Calu3 (cell line): ENCODE measurements at places on chromosomes 4 and X.

- no peak for DNase-seq
These were observed 31.1 kb downstream of the RAB28 start for GRCh38 chr4:13452927-13453579.

DNA sequence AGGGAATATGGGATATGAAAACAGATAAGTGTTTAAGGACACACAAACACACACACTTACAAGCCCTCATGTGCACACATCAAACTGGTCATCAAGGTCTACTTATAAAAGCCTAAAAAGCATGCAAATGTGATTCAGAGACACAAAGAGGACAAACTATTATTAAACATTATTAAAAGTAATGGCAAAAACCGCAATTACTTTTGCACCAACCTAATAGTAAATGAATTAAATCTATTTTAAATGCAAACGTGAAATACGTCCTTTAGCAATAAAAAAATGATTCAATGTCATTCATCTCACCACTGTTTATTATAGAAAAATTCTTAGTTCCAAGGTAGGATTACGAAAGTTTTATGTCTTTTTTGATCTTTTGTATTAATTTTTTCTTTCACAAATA is 91.1 kb upstream of the ARMCX2 start:
- DNase-seq, result no peak

- DNase-seq, result no peak
These were observed 912.1 kb upstream of the GRIA3 start for GRCh38 chrX:122272011-122272410.

- DNase-seq, result no peak
These were observed 2.4 kb downstream of the PCDH7 start for GRCh38 chr4:30722359-30723200.

- DNase-seq, result no peak
These were observed 61.1 kb upstream of the DCTD start for GRCh38 chr4:182978152-182978827.

GRCh38 chr4:73036123-73036522 is 33.4 kb downstream of the COX18 start:
- DNase-seq, result no peak

DNA sequence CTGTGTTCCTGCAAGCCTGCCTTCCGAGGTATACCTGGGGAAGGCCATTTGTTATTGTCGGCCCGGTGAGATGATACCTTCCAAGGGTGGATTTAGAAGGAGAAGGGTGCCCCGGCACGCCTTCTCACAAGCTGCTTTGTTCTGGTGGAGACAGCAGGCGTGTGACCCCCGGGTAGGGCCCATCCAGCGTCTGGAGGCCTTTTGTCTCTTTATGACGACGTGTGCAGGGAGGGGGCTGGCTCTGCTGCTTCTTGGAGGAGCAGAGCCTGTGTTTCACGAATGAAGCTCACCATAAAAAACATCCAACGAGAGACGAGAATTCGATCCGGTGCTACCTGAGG is 45.3 kb downstream of the SHOX start:
- DNase-seq, result no peak

- DNase-seq, result no peak
These were observed 38.6 kb upstream of the MSMO1 start for GRCh38 chr4:165288639-165289422.

GRCh38 chrX:48498374-48498809 is 10.4 kb upstream of the PORCN start:
- peak; percentile 33 for DNase-seq

DNA sequence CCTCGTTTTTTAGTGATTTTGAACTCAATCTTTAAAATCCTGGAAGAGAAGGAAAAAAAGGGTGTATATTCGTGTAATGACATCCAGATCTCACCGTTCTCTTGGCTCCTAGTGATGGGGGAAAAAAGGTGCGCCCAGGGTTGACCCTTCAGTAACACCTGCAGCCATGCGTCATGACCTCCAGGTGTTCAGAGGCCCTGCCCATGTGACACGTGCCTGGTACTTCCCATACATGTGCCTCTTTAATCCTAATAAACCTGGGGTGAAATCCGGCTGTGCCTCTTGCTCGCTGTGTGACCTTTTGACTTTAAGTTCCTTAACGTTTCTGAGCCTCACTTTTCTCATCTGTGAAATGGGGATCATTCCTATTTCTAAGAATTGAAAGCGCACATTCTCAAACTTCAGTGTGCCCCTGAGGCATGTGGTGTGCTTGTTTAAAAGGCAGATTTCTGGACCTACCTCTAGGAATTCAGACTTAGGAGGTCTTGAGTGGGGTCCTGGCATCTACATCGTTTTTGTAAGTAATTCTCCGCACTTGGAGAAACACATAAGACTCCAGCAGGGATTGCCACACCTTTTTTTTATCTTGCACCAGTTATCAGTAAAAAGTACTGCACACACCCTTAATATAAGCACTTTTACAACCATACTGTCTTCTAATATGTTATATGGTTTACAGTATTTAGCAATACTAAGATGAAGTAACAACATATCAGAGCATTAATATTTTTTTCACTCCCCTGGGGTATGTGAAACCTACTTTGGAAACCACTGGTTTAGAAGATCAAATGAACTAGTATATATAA is 90.1 kb downstream of the RELL1 start:
- DNase-seq, result no peak

DNA sequence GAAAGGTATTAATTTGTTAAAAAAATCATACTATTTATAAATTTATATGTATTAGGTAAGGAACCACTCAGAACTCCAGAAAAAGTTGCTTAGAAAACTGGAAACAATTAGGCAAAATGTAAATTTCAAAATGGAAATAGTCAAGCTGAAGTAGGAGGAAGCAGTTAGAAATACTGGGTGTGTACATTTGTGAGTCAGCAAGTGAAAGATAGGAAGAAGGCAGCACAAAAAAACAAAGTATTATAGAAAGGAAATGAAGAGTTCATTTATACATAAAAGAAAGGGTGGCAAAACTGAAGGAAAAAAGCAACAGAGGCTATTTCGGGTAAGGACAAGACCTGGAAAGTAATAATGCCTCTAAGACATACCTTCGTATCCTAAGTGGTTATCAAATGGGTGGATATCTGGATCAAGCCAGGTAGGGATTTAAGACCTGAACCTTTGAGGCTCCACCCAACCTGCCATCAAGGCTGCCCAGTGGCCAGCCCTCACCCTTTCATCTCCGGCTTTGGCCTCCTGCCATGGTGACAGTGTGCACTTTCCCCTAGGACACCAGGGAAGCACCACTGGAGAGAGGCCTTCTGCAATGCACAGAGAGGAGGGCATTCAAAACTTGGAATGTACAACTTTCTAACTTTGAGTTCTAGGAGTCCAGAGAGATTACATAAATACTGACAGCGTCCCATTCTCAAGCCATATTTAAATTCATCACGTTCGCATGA is at the start of gene LRRC66:
Gene LRRC66 (minus strand): TSS at position 428 of the 722 bp plus-strand sequence. CDS start 2,750 bp downstream, outside the sequence.
- peak; percentile 30 for DNase-seq

GRCh38 chrX:107273795-107274194 is 67.4 kb downstream of the DNAAF6 start:
- DNase-seq, result no peak

DNA sequence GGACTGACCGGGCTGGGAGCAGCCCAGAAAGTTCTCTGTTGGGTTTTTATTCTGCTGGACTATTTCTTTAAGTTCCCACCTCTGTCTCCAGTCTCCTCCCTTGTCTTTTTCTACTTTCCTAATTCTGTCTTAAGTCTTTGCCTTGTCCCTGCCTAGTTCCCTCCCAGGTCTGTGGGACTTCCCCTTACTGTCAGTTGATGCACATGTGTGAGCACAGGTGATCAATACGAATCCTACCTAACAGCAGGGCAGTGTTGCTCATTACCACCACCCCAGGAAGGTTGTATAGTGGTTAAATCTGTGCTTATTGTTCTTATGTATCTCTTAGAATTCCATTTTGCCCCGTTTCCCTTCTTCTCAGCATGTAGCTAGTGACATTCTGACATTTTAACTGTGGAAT is 62.1 kb downstream of the GALNTL6 start:
- no peak for DNase-seq

- no peak for DNase-seq
These were observed 1.5 kb downstream of the MAB21L2 start for GRCh38 chr4:150583287-150584110.

- DNase-seq, result no peak
These were observed 726.5 kb downstream of the FAM133A start for GRCh38 chrX:94400488-94400887.

- DNase-seq, result no peak
These were observed 431 bp downstream of the C4orf50 start for GRCh38 chr4:6017800-6018199.

GRCh38 chr4:101039367-101039766 is 308.0 kb downstream of the PPP3CA start:
- no peak for DNase-seq

- no peak for DNase-seq
These were observed 962.9 kb upstream of the GRID2 start for GRCh38 chr4:91340822-91341221.

- DNase-seq, result no peak
These were observed 124.3 kb upstream of the UGT8 start for GRCh38 chr4:114474188-114474800.

- no peak for DNase-seq
These were observed 498.9 kb downstream of the INPP4B start for GRCh38 chr4:142347241-142347640.

- no peak for DNase-seq
These were observed 32.0 kb upstream of the SPON2 start for GRCh38 chr4:1204286-1204827.

DNA sequence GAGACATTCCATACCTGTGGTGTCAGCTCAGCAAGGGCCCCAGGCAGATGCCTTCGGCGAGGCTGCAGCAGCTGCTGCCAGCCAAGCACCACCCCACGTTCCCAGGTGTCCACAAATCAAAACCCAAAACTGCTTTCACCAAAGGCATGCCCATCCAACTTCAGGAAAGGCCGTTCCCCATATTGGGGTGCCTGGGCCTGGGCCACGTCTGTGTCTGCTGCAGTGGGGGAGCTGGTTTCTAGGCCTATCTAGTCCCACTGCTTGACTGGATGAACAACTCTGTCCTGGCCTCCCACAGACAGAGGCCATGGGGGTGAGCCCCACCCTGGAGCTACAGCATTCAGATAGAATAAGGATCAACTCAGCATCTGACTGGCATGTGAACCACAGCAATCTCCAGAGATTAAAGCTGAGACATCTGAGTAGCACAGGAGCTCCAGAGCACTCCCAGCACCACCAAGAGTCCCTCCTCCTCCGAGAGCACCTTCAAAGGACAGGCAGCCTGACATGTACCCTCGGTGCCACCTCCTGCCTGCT is 37.0 kb downstream of the NAT8L start:
- no peak for DNase-seq
